Spinal cord (tissue), 10 donors: ENCODE measurements at places on chromosomes 7 and 10.

DNA sequence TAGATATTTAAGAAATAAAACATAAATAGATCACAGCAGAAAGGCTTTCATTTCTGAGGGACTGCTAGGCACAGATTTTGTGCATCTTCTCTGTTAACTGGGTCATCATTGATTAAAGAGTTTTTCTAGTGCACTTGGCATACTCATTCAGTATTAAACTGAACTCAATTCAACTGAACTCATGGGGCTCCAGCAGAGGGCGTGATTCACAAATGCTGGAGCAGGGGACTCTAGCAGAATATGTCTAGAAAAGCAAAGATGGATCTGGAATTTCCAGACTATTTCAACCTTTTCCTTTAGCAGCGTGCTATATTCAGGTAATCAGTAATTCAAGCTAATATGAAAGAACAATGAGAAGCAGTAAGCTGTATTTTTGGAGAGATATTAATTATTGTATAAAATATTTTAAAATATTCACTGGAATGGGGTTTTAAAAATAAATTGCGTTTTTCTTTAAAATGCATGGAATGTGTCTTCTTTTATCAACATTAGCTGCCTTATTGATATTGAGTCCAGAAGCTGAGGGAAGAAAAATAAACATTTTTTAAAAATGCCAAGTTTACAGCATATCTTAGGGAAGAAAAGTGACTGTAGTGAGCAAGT, 296.8 kb upstream of the CACNA2D1 start:
- no peak for DNase-seq

- DNase-seq = no peak
Observed at GRCh38 chr7:116687801-116688201, 15.8 kb downstream of the MET start.

DNA sequence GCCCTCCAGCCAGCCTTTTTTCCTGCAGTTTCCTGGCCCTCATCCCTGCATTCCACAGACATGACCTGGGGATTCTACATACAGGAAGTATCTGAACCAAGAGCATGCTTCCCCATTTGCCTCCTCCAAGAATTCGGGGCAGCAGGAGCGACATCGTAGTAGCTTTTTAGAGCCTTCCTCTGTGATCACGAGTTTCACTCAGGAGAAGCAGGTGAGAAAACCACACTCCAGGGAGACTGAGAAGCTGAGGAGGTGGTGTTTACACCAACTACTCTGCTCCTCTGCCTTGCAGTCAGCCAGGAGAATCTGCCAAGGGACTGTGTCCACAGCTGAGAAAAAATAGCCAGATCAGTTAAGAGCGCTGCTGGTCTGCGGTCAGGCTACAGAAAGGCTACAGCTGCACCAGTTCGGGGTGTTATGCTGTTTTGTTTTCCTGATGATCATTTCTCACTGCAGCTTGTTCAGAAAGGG, 54.1 kb downstream of the HSPA12A start:
- DNase-seq = no peak

DNA sequence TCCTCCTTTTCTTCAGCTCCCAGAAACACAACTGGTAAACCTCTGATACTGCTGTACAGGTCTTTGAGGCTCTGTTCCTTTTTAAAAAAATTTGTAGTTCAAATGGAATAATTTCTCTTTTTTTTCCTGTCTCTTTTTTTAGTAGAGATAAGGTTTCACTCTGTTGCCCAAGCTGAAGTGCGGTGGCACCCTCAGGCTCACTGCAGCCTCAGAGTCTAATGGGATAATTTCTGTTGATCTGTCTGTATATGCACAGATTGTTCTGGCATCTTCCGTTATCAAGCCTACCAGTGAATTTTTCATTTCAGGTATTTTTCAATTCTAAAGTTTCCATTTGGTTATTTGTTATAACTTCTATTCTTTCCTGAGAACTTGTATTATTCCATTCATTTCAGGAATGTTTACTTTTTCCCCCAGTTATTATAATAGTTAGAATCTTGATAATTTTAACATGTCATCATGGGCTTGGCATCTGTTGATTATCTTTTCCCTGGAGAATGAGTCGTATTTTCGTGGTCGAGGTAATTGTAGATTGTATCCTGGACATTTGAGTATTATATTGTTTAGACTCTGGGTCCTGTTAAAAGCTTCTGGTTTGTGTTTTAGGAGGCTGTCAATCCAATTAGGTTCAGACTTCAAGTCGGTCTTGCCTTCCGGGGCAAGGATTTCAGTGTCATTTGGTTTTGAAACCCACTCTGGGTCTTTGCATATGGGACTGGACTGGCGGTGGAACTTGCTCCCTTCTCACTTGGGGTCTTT, 24.5 kb downstream of the CRCP start:
- DNase-seq = no peak

DNA sequence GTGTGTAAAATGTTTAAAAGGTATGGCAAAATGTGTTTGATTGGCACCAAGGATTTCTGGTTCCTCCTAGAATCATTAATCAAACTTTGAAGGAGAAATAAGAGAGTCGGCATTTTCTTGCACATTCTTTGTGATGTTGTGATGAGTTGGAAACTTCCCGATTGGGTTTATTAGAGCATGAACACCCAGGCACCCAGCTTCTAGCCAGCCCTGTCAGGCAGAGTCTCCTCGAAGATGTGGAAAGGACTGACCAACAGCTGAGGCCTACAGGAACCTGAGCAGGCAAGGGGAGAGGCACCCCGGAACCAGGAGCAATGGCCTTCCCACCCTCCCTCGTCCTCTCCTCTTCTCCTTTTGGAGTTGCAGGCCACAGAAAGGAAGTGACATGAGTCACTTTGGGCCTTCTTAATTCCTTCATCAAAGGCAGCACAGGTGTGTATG, 68.7 kb downstream of the EGFR start:
- DNase-seq = no peak

DNA sequence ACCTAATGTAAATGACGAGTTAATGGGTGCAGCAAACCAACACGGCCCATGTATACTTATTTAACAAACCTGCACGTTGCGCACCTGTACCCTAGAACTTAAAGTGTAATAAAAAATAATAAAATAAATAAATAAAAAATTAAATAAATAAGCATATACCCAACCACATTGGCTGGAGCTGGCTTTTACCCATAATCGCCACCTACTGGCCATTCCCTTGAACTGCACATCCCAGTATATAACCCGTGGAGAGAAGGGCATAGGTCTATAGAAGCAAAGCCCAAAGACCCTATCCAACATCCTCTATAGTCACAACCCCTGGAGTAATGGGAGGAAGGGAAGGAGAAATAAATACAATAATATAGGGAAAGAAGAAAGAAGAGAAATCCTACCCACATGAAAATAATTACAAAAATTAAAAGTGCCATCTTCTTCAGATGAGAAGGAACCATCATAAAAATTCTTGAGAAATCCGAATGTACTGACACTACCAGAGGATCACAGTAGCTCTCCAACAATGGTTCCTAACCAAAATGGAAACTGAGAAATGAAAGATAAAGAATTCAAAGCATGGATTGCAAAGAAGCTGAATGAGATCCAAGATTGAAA, 65.6 kb downstream of the TWIST1 start:
- no peak for DNase-seq

DNA sequence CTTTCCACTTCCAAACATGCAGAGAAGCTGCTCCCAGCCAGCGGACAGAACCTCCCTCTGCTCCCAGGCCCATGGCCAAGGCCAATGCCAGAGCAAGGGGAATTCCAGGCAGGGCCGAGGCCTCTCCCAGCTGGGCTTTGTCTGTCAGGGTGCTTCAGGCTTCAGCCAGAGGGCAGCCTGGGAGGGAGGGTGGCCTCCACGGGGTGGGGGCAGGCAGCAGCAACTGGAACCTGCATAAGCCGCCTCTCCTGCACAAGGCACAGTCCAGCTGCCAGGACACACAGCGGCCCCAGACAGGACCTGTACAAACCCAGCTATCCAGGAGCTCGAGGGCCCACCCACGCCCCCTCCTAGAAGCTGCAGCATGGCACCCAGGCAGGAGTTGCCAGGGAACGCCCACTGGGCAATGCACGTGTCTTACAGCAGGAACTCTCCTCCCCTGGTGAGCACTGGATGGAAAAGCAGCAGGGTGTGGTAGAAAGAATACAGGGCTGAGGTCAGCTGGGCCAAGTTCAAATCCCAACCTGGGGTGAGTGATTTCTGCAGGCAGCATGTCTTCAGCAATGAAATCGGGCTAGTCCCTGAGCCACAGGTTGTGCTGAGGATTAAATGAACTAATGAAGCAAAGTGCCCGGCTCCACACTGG, 7.6 kb downstream of the FAM53B start:
- no peak for DNase-seq

DNA sequence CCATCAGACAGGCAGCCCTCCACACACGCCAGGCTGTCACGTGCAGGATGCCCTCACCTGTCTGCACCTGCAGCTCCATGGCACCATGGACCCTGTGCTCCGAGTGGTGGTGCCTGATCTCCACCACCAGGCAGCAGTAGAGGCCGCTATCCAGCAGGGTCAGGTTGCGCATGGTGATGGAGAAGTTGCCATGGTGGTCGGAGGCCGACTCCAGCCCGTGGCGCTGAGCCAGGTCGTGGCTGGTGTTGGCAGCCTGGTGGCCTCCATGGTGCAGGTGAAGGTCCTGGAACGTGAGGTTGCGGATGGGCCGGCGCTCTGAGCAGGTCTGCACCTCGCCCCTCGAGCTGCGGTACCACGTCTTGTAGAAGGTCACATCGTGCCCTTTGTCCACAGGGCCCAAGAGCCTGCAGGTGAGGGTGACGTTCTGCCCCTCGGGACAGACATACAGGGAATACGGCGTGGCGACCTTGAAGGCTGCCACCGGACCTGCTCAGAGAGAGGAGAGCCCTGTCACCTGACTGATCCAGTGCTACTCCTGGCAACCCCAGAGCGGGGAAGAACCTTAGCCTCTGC, 11.7 kb downstream of the VSIR start:
- DNase-seq = no peak

DNA sequence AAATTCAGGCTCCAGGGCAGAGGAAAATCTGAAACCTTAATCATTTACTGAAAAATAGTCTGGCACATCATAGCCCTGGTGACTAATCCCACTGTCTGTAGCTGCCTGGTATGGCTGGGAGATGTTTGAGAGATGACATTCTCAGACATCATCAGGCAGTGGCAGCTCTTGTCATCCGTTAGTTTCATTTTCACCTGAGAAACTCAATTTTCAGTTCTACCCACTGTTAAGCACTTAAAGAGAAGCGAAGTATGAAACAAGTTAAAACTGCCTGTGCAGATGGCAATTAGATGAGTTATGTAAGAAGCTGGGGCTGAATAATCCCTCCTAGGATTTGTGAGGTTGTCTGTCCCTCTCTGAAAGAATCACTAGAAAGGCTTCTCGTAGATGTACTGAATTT, 150.2 kb downstream of the NSUN6 start:
- DNase-seq = no peak

DNA sequence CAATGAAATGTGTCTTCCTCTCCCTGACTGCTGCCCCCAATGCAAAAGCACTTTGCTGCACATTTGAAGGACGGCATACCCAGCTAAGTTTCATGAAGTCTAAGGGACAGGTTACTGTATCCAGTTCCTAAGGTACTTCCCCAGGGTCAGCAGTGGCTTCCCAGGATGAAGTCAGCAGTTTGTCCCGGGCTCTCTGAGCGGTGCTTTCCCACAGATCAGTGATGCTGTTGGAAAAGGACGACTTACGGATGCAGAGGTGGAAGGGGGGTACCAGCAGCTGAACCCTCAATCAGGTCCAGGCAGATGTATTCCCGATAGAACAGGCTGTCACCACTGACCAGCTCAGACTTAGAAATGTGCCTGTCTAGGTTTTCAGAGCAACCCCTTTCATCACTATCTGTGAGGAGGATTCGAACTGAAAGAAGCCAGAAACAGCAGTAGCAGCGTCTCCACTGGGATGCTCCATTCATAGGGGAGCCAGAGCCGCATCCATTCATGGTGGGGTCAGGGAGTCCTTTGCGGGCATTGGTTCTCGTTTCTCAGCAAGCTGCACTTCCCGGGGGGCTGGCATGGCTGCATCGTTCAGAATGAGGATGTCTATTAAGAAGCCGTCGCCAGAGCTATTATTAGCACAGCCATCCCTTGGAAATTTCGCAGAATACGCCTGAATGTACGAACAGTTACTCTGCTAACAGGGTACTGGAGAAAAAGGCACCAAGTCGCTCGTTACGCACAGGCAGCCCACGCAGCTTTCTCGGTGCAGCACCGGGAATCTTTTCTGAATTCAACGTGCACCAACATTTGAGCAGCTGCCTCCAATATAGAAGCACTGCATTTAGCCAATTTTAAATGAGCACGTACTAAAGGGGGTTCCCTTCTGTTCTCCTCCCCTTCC, 303.7 kb downstream of the PRPF18 start:
- DNase-seq = no peak

GRCh38 chr10:101217044-101217425, 12.2 kb downstream of the LBX1 start:
- DNase-seq = no peak

DNA sequence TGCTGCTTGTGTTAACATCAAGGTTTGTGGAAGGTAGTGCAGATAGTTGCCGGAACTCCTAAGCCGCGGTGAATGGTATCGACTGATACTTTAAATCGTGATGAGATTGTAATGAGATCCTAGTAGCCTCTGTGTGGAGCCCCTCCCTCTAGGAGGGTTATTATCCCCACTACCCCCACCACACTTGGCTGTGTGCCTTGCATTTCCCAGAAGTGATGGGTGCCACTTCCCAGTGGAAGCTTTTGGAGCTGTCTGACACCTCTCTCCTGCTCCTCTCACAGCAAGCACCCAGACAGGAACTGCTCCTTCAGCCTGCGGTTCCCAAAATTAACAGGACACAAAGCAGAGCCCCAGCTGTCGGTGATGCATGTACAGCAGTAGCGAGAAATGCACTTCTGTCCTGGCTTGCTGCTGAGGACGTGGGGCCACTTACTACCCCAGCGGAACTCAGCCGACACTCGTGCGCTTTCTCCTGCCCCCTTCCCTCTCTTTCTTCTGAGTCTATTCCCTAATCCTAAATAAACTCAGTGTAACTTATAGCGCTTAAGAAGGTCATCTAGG, 52.5 kb downstream of the PRKAG2 start:
- DNase-seq = no peak

- DNase-seq = no peak
Observed at GRCh38 chr7:48390388-48391327, 219.4 kb downstream of the ABCA13 start.

- DNase-seq = no peak
Observed at GRCh38 chr10:42990721-42991441, 86.0 kb upstream of the RET start.

DNA sequence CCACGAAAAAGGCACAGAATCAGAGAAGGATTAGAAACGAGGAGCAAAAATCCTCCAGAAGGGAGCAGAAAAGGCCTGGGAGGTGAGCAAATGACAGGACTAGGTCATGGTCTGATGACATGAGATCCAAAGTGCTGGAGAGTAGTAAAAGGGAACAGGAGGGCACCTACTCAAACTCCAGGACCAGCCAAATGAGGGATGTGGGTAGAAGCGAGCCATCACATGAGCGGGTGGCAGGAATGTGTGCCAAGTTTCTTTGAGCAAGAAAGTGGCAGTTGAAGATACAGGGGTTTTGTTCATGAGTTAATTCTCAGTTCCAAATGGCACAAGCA, 112.6 kb downstream of the RNF32 start:
- DNase-seq = no peak

GRCh38 chr7:6639627-6640026, 2.5 kb downstream of the ZNF316 start:
- no peak for DNase-seq

- DNase-seq = no peak
Observed at GRCh38 chr7:97450516-97450915, 281.4 kb upstream of the TAC1 start.
